ENCODE measurements at places on chromosomes 2 and 18. TPM values are rescaled to one million over a fixed set of nuclear protein-coding genes. Genes with fewer than 3 reads are reported as not detected.

DNA sequence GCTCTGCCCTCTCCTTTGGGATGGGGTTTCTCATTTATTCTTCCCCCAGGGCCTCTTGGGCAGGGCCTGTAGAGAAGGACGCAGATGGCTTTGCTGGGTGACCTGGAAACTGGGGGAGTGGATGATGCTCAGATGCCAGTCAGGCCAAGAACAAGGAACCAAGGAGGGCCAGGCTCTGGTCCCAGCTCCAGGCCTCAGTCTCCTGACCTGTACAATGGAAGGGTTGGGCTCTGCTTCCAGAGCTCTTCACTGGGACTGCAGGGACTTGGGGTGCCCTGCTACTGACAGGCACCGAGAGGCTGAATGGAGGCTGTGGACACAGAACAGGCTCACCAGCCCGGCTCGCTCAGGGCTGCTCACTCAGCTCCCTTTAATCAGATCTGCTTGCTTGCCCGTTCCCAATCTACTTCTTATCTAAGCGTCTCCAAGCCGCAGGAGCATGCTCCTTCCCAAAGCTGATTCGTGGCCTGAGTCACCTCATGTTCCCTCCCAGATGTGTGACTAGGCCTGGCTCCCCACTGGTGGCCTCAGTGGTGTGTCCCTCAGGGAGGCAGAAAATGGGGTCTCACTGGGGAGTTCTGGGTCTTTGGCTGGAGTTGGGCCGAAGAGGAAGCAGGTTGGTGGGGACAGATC is 82.6 kb upstream of the ODC1 start:
- no peaks in the 10 kb centered on the region for H3K4me1 ChIP-seq
- DNase-seq: no peak
- H3K36me3 ChIP-seq: no peaks in the 10 kb centered on the region
- no peak overlapping the region for H3K4me3 ChIP-seq
- no peaks in the 10 kb centered on the region for H3K27me3 ChIP-seq

GRCh38 chr2:8132879-8133278 is 549.0 kb upstream of the ID2 start:
- no peak overlapping the region for H3K27ac ChIP-seq
- no peak overlapping the region for H3K4me3 ChIP-seq
- H3K27me3 ChIP-seq: no peaks in the 10 kb centered on the region
- no peak for DNase-seq
- H3K36me3 ChIP-seq: no peaks in the 10 kb centered on the region
- no peaks in the 10 kb centered on the region for H3K4me1 ChIP-seq

DNA sequence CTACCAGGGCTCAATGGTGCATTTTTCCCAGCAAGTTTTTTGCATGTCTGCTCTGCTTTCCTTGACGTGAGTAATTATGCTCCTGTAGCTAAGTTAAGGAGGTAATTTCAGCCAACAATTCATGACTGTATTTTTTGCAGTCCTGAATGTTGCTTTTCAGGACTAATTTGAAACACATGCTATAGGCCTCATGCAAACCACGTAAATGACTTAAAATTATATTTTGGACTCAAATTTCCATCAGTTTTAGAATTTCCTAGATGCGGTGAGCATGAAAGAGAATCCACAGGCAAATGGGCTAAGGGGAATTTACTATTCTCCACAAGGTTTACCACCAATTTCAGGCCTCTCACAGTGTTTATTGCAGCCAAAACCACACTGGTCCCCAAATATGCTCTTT is 589.9 kb upstream of the LRRTM1 start:
- H3K4me3 ChIP-seq: no peak overlapping the region
- no peaks in the 10 kb centered on the region for H3K4me1 ChIP-seq
- no peaks in the 10 kb centered on the region for H3K36me3 ChIP-seq
- no peaks in the 10 kb centered on the region for H3K27me3 ChIP-seq

TXNDC2 gene
- polyA plus RNA-seq: not detected

AOX1 gene
- polyA plus RNA-seq: 101 TPM

HOXD13 gene
- not detected for polyA plus RNA-seq

LAMA1 gene
- 0.34 TPM for polyA plus RNA-seq

CEP76 gene
- polyA plus RNA-seq: 3.0 TPM

All from adrenal gland (tissue), 19 donors.